ENCODE measurements at places on chromosomes 5 and 9.

DNA sequence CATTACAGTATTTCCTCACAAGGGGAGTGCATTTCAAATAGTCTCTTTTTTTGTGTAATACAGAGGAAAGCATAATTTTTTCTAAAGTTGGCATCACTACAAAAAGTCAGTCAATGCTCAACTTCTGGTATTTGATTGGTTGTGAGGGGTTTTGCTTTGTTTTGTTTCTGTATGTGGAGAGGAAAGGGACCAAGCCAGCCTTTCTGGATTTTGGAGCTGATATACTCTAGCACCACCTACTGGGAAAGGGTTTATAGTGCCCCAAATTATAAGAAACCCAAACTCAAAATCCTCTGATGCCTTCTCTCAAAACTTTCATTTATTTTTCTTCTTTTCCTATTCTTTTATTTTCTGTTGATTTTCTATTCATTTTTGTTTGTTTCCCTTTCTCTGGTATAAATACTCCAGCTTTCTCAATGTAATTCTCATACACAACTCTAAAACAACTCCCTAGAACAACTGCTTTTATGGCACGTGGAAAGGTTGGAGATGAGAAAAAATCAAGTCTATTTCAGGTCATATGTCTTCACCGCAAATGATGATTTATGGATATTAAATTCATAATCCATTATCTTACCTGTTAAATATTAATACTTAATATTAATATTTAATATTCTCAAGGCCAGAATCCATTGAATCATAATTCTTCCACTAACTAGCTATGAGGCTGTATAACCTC is 69.5 kb upstream of the ANXA1 start:
- no peak for DNase-seq

GRCh38 chr5:82358457-82358856 is 80.3 kb upstream of the RPS23 start:
- no peak for DNase-seq

GRCh38 chr9:3863686-3864085 is 337.9 kb upstream of the RFX3 start:
- no peak for DNase-seq

- DNase-seq: no peak
These were observed 615.1 kb downstream of the CDH12 start for GRCh38 chr5:22238047-22238446.

DNA sequence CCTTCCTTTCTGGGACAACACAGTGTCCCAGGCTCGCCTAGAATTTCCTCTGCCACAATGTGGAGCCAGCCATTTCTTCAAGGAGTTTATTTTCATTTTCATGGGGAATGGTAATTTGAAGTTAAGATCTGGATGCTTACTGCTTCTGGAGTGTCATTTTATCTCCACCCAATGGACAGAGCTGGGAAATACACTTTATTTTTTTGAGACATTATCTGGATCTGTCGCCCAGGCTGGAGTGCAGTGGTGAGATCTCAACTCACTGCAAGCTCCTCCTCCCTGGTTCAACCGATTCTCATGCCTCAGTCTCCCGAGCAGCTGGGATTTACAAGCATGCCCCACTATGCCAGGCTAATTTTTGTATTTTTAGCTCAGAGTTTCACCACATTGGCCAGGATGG is 12.7 kb upstream of the THG1L start:
- no peak for DNase-seq

GRCh38 chr9:121242219-121242958 is 25.6 kb upstream of the GSN start:
- no peak for DNase-seq

- no peak for DNase-seq
These were observed 73.6 kb upstream of the MAMDC2 start for GRCh38 chr9:69970001-69970533.

- DNase-seq: no peak
These were observed 371.8 kb upstream of the PTGER4 start for GRCh38 chr5:40307920-40308319.
